ENCODE measurements at places on chromosomes 6 and 20.

- no peak for DNase-seq
Measured at GRCh38 chr6:68834551-68834950, 199.5 kb downstream of the ADGRB3 start.

- DNase-seq = peak; percentile 24
Measured at GRCh38 chr6:88376768-88377387, 210.7 kb upstream of the CNR1 start.

DNA sequence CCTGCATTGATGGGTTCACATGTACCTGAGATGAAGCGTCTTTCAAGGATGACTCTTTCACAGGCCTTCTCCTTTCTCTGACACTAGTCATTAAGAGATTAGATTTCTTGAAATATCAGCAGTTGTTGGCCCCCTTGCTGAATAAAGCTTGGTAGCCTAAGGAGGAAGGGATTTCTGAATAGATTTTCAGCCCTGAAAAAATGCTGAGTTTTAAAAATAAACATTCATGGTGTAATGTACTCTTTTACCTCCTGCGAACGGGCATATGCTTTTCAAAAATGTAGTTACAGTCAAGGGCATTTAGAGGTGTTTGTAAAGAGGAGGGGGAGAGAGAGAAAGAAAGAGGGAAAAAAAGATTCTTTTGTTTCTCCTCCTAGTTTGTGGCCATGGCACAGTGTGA is 222.7 kb downstream of the SOX4 start:
- no peak for DNase-seq

DNA sequence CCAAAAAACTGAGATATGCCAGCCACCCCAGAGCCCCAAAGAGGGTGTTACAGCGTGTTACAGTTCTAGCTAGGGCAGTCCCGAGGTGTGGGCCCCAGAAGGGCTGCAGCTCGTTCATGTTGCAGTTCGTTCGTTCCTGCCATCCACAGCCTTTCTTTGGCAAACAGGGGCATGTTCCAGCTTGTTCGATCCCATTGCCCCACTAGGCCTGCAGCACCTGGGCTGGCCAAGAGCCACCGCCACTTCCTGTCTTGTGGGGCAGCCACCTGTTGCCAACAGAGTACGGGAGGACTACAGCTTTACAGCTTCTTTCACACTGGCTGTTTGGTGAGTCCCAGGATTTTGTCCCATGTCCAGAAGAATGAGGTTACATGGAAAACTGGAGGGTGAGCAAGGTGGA is 198.1 kb downstream of the MMUT start:
- DNase-seq = no peak

DNA sequence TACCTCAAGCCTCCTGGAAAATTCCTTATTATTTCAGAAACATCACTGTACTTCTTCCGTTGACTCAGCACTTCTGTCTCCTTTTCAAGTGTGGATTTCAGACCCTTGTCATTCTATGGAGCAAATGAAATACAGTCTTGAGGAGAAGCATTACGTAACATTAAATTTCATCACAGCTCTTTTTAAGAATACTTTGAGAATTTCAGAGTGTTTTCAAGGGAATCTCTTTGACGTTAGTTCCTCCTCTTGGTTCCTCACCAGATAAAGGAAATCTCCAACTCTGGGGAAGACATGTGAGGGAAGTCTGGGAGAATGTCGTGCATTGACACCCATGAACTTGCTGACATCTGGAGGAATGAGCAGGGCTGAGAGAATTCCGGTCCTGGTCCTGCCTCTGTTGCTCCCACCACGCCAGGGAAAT is 32.3 kb downstream of the UST start:
- no peak for DNase-seq

DNA sequence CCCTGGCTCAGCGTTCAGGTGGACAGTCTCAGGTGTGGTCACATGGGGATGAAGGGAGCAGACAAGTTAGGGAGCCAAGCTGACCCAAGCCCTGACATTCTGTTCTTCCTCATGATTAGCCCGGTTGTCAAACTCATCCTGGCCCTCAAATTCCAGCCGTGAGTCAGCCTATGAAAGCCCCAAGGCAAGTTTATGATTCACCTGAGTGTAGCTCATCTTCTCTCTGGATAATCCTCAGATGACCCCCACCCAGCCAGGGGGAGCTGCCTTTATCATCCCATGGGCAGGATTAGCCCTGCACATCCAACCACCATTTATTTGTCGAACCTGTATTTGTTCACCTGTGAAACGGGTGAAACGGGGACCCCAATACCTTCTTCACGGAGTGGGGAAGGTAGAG is 161.9 kb downstream of the DHX35 start:
- DNase-seq = no peak

- DNase-seq = no peak
Measured at GRCh38 chr6:20717743-20718142, 183.5 kb downstream of the CDKAL1 start.

- DNase-seq = no peak
Measured at GRCh38 chr20:1847780-1848179, 47.4 kb upstream of the SIRPA start.

GRCh38 chr6:116108836-116109235 is 8.2 kb downstream of the NT5DC1 start:
- no peak for DNase-seq

GRCh38 chr20:36862857-36863668 is 12.9 kb upstream of the TLDC2 start:
- no peak for DNase-seq

GRCh38 chr20:328027-328974 is 2.9 kb downstream of the SOX12 start:
- DNase-seq = no peak

GRCh38 chr6:71258078-71258866 is 30.3 kb upstream of the OGFRL1 start:
- DNase-seq = no peak

GRCh38 chr6:146543211-146543939 is at the start of gene RAB32:
TSS of gene RAB32 (plus strand) at chr6:146543833. CDS start at chr6:146543872, 39 bp downstream.
- DNase-seq = no peak

DNA sequence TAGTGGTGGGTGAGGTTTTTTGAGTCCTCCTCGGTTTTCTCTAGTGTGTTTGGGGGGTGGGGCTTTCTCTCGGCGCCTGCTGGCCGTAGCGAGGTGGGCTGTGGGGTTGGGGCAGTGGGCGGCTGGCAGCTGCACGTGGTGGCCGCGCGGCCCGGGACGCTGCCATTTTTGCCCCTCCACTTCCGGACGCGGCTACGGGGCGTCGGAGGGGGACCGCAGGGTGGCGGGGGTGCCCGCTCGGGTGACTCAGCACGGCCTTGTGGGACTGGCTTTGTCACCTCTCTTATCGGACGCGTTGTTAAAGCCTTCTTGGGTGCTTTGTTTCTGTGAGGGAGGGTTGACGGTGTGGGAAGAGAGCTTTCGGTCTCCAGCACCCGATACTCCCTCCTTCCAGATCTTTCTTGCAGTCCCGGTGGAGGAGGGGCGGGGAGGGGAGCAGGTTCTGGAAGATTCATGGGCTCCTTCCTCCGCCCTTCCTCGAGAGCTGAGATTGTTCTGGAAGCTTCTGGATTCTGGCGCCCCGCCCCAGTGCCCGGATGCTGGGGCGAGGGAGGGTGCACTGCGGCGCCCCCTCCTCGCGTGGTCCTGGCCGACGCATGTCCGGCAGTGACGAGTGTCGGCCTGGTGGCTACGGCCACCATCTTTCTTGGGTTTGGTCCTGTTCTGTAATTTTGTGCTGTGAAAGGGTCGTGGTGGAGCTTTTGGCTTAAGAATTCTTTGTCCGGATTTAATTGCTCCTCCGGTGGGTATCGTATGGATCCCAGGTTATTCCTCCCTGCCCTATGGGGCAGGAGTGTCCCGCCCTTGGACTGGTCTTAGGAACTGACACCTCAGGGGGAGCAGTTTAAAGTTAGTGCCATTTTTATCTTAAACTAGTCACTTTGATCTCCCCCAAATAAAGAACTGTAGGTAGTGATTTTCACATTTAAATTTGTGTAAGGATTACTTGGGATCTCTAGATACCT is 719 bp downstream of the HSP90AB1 start:
- DNase-seq = no peak

DNA sequence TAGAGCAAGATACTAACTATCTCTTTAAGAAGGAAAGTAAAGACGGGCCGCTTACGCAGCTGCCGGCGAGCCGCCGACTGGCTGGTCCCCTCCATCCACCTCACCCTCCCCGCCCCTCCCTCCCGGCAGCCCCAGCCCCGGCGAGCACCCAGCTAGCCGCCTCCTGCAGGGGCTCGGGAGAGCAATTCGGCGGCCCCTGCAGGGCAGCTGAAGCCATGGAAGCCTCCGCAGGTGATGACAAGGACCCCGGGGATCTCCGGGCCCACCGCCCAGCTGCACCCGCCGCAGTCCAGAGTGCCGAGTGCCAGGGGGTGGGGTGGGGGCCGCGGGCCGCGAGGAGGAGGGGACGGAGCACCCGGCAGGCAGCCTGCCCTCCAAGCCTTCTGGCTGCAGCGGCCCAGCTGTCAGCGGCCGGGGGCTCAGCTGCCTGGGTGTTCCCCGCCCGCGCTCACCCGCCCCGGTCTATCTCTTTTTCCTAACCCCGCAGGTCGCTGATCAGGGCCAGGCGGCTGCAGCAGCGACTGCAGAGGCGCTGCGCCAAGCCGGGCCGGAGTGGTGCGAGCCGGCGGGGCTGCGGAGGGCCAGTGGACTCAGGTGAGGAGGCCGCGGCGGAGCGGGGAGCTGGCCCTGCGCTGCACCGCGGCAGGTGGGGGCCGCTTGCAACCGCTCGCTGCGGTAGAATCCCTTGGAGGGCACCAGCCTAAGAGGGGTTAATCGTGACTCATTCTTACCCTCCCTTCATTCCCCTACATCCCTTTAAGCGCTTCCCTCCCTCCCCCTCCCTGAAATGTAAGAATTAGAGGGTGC is at the start of gene SNPH:
TSS of gene SNPH (plus strand) at position 128 of the 807 bp plus-strand sequence. CDS start 29,946 bp downstream, outside the sequence.
- no peak for DNase-seq

GRCh38 chr6:54493138-54493537 is 184.9 kb downstream of the TINAG start:
- peak; percentile 48 for DNase-seq

- DNase-seq = no peak
Measured at GRCh38 chr6:27810768-27811450, 101.3 kb downstream of the OR2B2 start.

GRCh38 chr6:147166992-147167391 is 37.2 kb upstream of the STXBP5 start:
- DNase-seq = no peak

DNA sequence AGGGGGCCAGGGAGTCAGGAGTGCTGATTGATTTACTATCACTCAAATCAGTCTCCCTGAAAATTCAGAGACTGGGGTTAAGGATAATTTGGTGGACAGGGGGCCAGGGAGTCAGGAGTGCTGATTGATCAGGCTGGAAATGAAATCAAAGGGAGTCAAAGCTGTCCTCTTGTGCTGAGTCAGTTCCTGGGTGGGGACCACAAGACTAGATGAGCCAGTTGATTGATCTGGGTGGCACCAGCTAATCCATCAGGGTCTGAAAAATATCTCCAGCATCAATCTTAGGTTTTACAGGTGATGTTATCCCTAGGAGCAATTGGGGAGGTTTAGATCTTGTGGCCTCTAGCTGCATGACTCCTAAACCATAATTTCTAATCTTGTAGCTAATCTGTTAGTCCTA is 6.1 kb upstream of the AFG1L start:
- DNase-seq = no peak

DNA sequence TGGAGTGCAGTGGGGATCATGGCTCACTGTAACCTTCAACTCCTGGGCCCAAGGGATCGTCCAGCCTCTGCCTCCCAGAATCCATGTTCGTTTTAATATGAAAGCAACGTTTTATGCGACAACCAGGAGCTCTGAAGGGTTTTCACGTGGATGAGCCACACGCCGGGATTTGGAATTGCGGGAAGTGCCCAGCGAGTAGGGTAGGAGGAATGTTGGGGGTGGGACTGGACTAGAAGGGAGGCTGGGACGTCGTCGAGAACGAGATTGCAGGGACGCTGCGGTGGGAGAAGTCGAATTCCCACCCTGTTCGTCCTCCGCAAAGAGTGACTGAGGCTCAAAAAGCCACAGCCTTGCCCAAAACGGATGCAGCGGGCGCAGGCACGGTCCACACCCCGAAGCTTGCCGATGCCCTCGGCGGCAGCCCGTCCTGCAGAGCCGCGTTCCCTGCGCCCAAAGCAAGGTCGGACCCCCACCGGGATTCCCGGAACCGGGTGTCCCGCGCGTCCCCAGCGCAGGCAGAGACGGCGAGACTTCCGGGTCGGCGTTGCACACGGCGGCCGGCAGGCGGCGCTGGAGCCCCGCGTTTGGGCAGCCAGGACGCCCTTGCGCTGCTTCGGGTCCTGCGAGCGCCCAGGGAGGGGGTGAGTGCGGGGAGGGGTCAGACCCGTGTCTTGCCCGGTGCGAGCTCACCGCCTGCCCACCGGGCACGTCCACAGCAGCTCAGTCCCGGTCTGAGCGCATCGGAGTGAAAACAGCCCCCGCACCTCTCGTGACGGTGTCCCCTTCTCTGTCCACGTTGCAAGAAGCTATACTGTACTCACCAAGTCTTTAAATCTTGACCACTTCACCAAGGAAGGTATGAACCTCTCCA is 87.8 kb downstream of the DHX35 start:
- peak; percentile 38 for DNase-seq

- DNase-seq = peak; percentile 16
Measured at GRCh38 chr6:83474309-83474708, 38.0 kb upstream of the PRSS35 start.

DNA sequence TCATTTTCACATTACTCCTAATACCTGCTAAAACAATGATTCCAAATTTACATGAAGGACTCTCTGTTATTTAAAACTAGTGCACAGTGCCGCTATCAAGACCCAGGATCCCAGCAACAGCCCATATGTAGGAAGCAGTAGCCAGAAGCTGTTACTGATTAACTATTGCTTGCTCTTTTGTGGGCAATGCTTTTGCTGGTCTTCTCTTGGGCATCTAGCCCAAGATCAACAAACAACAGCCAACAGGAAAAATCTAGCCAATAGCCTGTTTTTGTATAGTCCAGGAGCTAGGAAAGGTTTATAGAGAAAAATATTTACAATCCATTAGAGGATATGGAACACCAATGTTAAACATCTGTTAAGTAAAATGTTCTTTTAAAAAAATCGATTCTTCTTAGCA is 22.1 kb upstream of the TENT5A start:
- no peak for DNase-seq

- DNase-seq = no peak
Measured at GRCh38 chr6:97133067-97133466, 149.9 kb downstream of the MMS22L start.

DNA sequence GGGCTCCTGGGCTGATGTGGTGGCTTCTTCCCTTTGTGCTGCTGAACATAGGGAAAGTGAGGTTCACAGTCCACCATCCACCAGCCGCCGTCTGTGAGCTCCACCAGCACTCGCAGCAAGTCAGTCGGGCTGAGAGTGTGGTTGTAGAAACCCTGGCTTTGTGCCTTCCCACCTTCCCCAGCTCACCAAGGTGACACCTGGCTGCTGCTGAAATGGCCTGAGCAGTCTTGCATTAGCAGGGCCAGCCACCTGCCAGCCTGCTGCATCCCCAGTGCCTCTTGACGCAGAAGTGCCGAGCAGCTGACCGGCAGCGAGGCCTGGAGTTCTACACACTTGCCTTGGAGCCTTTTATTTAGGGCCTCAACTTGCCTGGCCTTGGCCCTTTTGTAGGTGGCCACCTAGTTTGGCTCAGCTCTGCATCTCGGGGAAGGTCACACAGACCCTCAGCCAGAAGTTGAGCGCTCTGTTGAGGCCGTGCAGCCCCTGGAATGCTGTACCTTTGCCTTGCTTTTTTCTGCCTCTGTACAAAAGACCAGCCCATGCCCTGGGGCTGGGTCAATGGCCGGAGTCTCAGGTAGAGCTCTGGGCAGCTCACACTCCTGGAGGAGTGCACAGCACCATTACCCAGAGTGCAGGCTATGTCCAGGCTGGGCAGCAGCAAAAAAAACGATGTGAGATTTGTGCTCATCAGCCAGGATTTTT is 76.5 kb downstream of the PTPN1 start:
- DNase-seq = no peak
